Stimulated activated naive CD4-positive, alpha-beta T cell (primary cell): ENCODE measurements at places on chromosomes 7 and 10.

GRCh38 chr7:106462365-106462859 lies 177.6 kb upstream of the NAMPT start:
- DNase-seq, result no peak

GRCh38 chr7:100621554-100621953 lies 9.2 kb downstream of the MOSPD3 start:
- no peak for DNase-seq

DNA sequence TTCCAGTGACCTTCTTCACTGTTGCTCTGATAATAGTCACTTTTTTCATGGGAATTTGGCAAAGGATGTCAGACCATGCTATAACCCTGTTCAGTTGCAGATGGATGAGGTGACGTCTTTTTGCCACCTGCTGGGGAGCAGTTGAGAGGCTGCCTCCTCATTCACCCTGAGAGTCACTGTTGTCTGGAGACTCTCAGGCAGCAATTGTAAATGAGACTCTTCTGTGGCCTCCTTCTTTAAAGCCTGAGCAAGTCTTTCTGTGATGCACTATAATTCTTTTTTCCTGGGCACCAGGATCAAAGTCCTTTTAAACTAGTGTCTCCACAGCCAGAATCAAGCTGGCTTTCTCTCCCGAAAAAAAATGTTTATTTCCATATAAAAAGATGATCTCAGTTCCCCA lies 345.1 kb downstream of the ARL4A start:
- no peak for DNase-seq

DNA sequence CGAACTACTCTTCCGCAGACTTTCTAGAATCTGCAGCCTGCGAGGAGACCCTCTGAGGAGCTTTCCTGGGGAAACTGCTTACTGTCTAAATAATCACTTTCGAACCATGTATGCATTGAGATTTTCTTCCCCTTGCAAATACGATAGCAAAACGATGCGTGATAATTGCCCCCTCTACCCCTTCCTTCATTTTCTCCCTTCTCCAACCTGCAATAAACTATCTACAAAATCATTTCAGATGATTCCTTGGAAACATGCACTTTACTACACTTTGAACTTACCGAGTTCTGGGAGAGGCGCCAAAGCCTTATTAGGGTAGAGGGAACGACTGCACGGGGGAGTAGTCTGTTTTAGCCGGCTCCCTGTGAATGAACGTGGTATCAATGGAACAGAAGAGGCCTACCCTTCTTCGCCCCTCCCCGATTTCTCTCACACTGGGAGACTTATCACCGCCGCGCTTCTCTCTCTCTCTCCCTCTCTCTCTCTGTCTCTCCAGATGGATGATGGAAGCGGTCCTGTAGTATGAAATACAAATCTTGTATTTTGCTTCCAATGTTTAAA lies at the start of gene FGFBP3:
TSS of gene FGFBP3 (minus strand) at position 370 of the 561 bp plus-strand sequence. CDS start 517 bp downstream, outside the sequence.
- DNase-seq, result peak; percentile 21

GRCh38 chr7:75814407-75814947 lies 871 bp upstream of the CCL24 start:
- DNase-seq, result no peak

- no peak for DNase-seq
These were observed 139.1 kb upstream of the SORCS3 start for GRCh38 chr10:104501864-104502579.

GRCh38 chr10:77348082-77348481 lies 289.5 kb downstream of the KCNMA1 start:
- no peak for DNase-seq
